Right ventricle myocardium inferior (tissue), 1 donor: ENCODE measurements at places on chromosomes 4 and X.

- DNase-seq, result no peak
Observed at GRCh38 chr4:14383652-14384051, 618.6 kb upstream of the CPEB2 start.

DNA sequence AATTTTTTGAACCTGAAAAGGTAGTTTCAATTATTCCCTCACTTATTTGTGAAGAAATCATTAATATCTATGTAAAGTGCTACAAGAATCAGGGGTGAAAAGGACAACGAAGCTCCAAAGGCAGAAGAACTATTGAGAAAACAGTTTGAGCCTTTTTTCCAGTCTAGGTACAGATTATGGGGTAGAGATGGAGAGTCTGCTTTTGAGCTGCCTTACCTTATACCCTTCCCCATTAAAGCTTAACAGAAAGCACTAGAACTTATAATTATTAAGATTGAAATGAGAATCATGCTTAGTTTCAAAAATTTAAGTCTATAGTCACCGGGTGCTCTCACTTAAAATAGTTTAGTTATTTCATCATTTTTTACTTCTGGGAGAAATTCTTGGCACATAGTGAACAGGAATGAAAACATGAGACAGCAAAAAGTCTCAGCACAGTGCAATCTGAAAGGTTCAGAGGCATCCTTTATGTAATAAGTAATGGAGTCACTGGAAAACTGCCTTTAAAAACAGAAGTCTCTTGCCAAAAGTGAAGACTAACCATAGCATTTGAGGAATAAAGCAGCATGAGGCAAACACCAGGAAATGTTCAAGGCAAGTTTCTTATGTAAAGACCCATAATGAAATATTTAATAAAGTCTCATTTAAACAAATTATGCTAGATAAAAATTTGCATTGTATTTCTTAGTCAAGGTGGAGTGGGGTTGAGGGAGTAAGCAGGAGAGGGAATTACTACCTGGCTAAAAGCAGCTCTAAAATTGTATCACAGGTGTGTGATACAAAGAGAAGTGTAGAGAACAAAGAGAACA lies 5.1 kb upstream of the DCLK2 start:
- no peak for DNase-seq

DNA sequence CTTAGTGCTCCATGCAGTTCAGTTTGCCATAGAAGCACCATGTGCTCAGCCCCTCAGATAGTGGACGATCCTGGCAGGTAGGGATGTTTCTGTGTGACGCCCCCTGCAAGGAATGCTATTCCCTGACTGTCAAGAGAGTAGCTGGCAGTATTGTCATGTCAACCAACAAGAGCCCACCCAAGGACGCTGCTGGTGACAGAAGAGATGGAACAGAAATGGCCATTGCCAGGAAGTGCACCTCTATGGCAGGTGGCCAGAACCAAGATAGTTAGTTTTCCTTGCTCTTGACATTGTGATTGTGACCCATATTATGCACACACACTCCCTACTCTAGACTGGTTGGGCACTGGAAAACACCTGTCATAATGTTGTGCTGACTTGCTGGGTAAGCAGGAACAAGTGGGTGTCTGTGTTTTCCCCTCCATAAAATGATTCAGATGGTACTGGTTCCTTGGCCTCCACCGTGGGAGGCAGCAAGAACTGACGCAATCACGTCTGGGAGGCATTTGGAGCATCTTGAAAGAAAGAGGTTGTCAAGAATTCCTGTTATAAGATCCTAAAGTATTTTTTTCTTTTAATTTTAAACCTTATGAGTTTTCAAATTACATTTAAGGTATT lies 507.9 kb downstream of the MID1IP1 start:
- DNase-seq, result no peak

- DNase-seq, result no peak
Observed at GRCh38 chr4:46839128-46839527, 69.9 kb downstream of the COX7B2 start.

DNA sequence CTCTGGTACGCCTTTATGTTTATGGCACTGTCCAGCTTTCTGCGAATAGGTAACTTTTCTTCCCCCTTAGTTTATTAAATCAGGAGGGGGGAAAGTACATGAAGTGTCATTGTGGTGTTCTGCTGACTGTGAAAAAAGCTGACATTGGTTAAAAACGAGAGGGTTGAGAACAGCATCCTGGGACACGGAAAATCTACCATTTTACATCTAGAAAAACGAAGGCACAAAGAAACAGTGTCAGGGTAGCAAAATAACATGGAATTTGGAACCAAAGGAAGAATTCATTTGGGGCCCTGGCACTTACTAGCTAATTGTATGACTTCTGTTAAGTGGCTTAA lies 1.2 kb upstream of the AMOT start:
- no peak for DNase-seq

GRCh38 chr4:55736605-55737183 lies 82.9 kb upstream of the EXOC1L start:
- DNase-seq, result no peak

- no peak for DNase-seq
Observed at GRCh38 chr4:38179690-38180377, 219.6 kb downstream of the PTTG2 start.

- DNase-seq, result no peak
Observed at GRCh38 chr4:129377131-129377845, 281.3 kb downstream of the C4orf33 start.

DNA sequence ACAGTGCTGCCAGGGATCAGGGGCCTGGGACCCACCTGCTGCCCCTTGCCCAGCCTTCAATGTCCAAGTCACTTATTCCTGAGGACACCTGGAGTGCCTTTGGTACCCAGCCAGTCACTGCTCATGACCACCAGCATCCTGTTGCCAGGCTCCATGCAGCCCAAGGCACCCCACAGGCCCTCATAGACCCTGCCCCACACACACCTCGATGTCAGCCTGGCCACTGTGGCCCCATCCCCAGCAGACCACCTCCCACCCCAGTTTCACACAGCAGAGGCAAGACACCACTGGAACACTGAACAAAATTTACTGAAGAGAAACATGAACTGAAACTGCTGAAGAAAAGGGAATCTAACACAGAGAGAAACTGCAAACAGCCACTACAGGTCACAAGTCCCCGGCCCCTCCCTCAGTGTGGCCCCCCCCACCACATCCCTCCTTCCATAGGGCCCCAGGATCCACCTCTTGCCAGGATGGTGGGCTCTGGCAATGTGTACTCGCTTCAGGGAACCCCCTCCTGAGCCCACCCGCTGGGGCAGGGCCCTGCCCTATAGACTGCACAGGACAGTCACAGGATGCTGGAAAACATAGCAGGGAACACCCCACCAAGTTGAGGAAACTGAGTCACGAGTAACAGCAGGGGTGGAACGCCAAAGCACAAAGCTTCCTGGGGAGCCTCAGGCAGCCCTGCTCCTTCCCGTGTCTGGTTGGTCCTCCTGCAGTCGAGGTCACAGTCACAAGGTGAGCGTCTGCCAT lies 5.2 kb downstream of the PNMA5 start:
- no peak for DNase-seq

GRCh38 chr4:113810906-113811305 lies 49.4 kb upstream of the CAMK2D start:
- DNase-seq, result no peak

DNA sequence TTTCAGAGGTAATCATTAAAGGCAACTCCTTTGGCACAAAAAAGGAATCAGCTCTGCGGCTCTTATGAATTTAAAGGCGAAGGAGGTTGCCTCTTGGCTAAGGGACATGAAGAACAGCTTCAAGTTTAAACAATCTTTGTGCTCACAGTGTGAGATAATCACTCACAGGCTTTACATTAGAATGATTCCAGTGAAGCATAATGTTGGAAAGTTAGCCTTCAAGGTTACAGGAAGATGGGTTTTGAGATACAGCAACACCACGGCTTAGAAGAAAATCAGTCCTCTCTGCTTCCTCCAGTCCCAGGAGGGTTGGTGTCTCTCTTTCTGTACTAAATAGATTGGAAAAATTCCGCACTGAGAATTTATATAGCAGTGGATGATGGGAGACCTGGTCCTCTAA lies 11.6 kb upstream of the SCD5 start:
- DNase-seq, result no peak

DNA sequence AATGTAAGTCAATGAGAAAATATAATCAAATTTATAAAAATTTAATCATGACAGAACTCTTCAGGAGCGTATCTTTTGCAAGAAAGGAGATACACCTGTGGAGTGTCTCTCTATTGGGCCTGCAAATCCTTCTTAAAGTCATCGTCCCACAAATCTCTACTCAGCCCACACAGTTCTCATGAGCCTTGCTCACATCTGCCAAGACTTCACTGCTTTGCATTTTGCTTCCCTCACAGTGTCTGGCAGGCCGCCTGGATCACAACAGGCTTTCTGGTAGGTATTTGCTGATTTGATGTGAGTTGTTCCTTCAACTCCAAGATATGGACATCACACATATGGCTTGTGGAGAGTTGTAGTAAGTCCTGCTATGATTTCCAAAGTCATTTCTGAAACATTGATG lies 183.1 kb upstream of the ARX start:
- no peak for DNase-seq

DNA sequence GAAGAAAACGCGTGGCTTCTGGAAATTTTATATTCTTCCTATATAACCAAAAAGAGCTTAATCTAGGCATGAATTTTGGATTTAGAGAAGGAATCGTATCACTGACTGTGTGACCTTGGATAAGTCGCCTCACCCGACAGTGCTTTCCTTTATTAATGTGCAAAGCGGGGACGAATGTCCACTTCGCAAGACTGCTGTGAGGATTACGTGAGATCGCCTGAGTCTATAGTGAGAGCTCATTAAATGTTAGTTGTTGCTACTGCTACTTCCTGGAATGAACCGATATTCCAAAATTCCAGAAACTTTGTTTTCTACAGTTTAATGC lies 448 bp upstream of the TBC1D8B start:
- DNase-seq, result no peak

DNA sequence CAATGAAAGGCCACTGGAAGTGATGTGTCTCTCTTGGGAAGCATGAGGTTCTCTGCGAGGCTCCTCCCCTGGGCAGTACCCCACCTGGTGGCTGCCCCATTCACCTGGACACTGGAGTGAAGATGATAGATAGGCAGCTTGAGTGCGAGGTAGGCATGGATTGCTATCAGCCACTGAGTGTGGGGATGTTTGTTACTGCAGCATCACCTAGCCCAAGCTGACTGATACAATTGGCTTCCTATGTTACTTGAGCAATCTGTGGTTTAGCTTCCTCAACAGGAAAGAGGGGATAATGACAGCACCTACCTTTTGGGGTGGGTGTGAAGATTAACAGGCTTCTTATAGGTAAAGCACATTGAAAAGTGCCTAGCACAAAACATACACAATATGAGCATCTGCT lies 30.8 kb downstream of the ADRA2C start:
- no peak for DNase-seq

GRCh38 chrX:38727668-38728067 lies 73.6 kb upstream of the MID1IP1 start:
- DNase-seq, result no peak

- no peak for DNase-seq
Observed at GRCh38 chr4:6951880-6952381, 42.3 kb downstream of the TBC1D14 start.

DNA sequence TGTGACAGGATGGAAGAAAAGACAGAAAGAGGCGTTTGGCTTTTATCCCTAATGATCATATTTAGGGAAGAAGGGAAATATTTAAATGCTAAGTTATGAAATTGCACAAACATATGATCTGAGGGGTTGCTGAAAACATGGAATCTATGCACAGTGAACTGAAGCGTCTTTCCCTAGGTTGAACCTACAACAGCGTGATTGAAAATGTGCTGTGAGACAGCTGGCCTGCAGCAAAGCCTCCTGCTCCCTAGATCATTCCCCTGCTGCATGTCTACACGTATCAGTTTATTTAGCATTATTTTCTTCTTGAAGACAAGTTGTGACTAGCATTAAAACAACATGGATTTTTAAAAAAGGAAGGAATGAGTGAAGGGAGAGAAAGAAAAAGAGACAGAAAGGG lies 272.5 kb upstream of the TRAM1L1 start:
- no peak for DNase-seq

DNA sequence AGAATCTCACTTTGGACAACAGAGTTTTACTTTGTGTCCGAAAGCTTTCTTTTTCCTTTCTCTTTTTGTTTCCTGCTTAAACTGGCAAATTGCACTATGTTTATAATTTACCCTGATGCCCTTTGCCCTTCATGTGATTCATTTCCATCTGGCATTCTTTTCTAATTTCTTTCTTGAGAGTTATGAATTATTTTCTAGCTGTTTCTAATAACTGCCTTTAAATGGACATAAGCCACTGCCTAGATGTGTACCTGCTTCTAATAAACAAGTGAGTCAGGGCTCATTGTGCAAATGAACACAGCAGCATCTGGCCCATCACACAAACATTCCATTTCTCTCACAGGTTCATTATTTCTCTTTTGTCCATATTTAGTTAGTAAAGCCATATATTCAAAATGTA lies 242.3 kb upstream of the GPRIN3 start:
- no peak for DNase-seq

DNA sequence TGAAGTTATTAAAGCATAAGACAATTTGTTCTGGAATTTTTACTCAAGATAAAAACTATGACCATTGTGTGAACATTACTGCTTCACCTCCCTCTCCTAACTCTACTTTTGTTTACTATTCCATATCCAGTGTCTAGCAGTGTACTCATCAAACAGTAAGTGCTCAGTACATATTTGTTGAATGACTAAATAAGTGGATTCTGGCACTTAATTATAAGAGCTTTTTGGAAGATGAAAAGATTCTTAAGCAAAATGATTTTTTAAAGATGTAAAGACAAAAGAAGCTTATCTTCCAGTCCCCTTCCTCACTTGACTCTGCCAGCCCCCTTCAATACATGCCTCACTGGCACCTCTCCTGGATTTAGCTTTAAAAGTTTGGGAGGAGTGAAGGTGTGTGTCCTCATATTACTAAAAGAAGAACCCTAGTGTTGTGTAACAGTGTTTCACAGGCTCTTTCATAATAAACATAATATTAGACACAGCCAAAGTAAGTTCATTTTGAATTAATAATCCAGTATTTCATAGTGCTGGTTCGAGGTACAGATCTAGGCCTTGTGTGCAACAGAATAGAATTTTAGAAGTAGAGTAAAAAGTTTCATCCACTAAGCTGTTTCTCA lies 53.0 kb downstream of the GAB1 start:
- no peak for DNase-seq

DNA sequence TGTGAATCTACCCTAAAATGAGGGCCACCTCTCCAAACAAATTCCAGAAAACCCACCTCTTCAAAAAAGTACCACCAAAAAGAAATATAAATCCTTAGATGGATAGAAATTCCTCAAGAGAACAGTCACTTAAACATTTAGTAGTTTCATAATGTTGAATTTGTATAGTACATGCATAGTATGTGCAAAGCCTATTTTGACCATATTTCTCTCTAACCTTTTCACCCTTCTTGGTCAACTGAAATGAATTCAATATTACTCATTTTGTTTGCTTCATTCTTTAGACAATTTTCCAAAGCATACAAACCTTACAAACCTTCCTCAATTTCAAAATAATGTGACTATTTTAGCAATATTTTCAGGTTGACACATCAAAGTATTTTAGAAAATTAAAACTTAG lies 4.1 kb downstream of the RHOXF1 start:
- DNase-seq, result no peak

GRCh38 chr4:74934016-74934831 lies 1.3 kb downstream of the PARM1 start:
- DNase-seq, result no peak
